ENCODE measurements at places on chromosomes 12 and 14.

GRCh38 chr12:47361389-47362021 lies 281.7 kb upstream of the AMIGO2 start:
- DNase-seq = no peak

DNA sequence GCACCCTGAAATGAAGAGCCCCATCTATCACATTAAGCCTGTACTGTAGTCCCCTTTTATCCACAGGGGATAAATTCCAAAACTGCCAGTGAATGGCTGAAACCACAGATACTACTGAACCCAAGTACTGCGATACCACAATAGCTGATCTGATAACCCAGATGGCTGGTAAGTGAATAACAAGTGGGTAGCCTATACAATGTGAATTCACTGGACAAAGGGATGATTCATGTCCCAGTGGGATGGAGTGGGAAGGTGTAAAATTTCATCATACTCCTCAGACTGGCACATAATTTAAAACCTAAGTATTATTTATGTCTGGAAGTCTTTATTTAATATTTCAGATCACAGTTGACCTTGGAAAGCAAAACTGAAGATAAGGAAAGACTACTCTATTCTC lies 201.3 kb downstream of the GPHN start:
- no peak for DNase-seq

- no peak for DNase-seq
These were observed 78.0 kb upstream of the SSTR1 start for GRCh38 chr14:38129705-38130104.

DNA sequence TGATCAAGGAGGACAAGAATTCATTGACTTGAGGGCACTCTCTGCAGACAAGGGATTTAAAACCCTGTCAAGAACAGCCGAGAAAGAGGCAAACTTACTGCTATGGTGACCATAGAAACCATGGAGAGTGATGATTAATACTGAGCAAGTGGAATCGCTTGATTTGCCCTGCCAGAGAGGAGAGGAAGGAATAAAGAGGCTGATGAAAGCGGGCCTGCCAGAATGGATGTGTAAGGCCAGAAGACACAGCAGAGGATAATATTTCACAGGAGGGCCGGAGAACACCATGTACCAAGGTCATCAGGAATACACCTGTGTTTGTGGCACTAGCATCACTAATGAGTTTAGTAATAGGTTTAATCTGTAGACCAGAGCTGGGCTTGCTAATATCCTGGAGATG lies 221.8 kb upstream of the DCN start:
- no peak for DNase-seq

DNA sequence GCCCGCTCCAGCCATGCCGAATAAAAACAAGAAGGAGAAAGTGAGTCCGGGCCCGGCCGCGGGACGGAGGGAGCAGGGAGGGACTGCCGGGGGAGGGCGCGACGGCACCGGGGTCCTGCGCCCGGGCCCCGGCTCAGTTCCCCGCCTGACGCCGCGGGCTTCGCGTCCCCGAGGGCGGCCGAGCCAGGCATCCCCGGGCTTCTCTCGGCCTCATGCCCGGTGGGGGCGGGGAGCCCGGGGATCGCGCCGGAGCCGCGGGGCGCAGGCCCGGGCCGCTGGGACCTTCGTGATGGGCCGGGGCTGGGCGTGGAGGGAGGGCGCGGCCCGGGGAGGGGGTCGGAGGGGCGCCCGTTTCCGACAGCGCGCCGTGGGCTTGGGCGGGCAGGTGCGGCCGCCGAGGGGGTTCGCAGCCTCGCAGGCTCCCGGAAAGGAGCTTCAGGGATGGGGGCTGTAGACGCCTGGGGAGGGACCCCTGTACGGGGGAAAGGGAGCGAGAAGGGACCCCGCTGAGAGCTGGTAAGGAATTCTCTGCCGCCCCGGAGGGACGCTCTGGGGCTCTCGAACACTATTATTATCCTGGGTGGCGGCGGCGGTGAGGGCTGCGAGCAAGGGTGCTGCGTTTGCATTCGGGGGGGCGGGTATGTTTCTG lies 496 bp downstream of the PPP2R5C start:
- no peak for DNase-seq

DNA sequence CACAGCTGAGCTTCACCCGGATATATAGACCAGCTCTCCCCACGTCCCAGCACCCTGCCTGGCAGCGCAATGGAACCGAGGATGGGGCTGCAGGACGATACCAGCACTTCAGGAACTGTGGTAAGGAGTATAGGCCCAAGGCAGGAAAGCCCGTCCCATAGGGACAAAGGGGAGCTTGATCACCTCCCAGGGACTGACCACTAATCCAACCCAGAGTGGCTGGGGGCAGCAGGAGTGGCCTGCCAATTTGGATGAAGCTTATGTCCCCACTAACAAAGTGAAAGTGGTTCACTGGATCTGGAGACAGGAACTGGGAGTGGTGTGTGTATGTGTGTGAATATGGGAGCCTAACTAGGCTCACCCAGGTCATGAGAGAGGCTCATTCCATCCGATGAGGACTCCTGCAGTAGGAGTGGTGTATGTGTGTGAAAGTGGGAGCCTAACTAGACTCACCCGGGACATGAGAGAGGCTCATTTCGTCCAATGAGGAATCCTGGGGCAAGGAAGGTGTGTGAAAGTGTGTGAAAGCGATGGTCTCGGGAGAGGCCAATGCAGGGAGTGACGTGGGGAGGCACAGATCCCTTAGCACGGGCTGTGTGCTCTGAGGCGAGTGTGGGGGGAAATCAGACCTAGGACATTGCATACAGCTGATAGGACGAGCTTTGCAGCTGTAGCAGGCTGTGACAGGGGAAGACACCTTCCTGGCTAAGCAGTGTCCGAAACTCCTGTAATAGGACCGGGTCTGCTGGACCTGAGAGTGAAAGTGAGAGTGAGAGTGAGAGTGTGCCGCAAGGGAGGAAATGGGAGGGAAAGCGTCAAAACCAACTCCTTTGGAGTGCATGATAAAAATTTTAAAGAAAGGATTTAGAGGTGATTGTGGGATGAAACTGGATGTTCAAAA lies 25.7 kb downstream of the KLRK1 start:
- DNase-seq = no peak

GRCh38 chr14:99564926-99565259 lies 39.1 kb downstream of the CCDC85C start:
- no peak for DNase-seq

GRCh38 chr14:99254328-99255009 lies 17.5 kb downstream of the BCL11B start:
- DNase-seq = no peak

DNA sequence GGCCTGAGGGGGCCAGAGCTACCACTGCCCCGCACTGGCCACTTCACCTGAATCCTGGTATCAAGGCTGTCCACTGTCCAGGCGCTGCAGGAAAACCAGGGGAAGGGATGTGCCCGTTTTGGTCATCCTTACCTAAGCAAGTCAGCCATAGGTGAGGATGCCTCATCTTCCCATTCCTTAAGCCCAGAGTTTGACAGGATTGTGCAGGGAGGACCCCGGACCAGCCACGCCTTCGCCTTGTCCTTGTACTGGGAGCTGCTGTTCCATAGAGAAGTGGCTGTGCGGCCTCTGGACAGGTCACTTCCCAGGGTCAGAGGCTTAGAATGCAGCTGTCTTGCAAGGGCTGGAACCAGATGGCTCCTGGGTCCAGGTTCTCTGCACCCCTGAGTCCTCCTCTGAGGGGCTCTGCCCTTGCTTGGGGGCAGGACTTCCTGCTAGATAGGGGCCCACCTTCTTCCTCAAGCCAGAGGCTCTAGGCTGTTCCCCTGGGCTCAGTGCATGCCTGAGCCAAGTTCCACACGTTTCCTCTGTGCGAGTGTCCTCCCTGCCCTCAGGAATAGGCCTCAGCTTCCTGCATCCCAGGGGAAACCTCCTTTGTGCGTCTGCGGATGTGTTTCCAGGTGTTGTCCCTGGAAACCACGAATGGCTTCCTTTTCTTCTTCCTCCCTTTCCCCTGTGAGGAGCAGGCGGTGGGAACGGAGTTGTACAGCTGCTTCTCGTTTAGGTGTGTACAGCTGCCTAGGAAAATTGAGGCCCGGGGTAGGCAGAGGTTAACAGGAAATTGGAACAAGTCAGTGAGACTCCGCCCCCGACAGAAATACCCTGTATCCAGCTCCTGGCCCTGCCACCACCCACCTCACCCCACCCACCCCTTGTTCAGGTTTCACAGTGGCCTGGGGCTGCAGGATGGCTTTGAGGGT lies 54.3 kb upstream of the RIN3 start:
- DNase-seq = no peak

- DNase-seq = no peak
These were observed 981 bp downstream of the SLC48A1 start for GRCh38 chr12:47773858-47774580.

- no peak for DNase-seq
These were observed 1.2 kb downstream of the PPP1R12A start for GRCh38 chr12:79933532-79934264.

GRCh38 chr12:104058802-104059201 lies 5.5 kb upstream of the HCFC2 start:
- no peak for DNase-seq

GRCh38 chr14:87405563-87405962 lies 587.4 kb downstream of the GALC start:
- no peak for DNase-seq

DNA sequence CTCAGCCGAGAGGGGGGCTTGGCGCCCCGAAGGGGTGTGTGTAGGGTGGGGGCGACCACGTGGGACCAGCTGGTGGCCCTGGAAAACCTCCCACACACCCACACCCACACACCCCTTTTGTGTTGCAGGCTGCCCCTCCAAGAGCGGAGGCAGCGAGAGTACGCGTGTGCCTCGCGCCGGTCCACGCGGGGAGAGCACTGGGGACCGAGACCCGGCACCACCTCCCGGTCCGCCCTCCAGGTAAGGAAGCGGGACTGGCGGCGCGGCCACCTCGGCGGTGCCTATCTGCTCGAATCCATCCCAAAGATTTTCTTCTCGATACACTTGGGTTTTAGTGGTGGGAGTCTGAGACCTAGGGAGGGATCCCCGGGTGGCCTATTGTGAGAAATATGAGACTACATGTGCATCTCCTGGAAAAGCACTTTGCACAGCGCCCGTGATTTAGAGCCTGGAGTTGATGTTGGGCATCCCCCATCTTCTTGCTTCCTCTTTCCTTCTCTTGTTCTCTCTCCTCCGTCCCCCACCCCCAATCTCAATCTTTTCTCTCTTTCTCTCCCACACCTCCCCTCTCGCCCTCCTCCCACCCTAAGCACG lies 393 bp downstream of the SYT1 start:
- no peak for DNase-seq

GRCh38 chr14:28494196-28494595 lies 272.4 kb upstream of the FOXG1 start:
- no peak for DNase-seq

Measured in fibroblast of skin of left quadriceps (primary cell).